Stimulated activated effector memory CD8-positive, alpha-beta T cell treated with anti-CD3 and anti-CD28 coated beads, Interleukin-12 subunit alpha, Interleukin-12 subunit beta, amount 100 ng/mL, for 72 hours (primary cell): ENCODE measurements at places on chromosomes 16 and 17.

DNA sequence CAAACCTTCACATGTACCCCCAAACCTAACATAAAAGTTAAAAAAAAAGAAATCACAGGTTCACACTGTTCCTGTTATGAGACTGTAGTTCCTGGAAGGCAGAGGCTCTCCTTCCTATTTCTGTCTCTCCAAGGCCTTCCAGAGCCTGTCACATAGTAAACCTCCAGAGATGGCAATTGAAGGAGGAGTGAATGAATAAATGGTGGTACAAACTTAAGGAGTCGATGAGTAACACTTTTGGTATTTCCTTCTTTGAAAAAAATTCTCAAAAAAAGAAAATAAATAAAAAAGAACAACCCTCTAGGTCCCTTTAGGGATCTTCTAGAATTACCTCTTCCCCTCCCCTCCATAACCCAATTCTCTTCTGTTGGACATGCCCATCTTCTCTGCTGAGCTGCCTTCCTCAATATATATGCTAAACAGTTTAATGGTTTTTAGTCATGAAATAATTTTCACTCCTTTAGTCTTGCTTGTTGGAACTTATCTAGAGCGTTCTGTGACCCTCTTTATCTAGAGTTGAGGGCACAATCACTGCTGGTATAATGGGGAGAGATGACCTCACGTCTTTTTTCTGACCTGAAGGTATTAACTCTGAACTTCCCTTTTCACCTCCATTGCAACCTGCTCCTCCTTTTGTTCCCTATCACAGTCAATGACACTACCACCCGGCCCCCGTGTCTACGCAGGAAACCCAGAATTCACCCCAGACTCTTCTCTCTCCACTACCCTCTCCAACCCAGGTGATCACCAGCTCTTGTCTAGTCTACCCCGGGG lies 1.7 kb upstream of the TAF15 start:
- DNase-seq: no peak

- no peak for DNase-seq
These were observed 31.3 kb downstream of the METRNL start for GRCh38 chr17:83110735-83111134.

GRCh38 chr16:4339909-4340308 lies 11.2 kb downstream of the PAM16 start:
- no peak for DNase-seq

- no peak for DNase-seq
These were observed 14.1 kb upstream of the NDEL1 start for GRCh38 chr17:8421571-8421970.

DNA sequence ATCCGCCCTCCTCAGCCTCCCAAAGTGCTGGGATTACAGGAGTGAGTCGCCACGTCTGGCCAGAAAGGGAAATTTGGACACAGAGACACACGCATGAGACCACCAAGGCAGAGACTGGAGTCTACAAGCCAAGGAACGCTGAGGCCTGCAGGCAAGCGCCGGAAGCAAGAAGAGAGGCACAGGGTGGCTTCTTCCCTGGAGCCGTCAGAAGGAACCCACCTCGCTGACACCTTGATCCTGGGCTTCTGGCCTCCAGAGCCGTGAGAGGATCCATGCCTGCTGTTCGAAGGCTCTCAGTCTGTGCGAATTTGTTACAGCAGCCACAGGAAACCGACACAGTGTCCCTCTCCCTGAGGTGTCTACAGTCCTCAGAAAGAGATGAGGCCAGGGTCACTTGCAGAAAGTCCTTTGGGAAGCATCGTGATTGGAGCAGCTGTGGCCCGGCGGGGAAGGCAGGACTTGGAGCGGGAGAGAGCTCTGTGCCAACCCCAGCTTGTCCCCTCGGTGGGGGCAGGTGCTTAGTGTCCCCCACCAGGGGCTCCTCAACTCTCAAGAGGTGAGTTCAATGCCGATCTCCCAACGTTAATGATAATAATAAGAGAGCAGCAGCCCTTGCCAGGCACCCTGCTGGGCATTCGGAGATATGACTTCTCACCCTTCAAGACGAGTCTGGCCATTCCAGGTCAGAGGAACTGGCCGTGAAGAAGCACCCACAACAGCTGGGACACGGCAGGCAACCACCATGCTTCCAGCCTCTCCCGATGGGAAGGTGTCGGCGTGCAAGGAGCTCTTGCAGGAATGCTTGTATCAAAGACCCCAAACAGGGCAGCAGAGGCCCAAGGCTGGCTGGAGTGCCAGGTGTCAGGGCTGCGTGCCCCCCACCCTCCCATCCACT lies 68.4 kb upstream of the TNRC6C start:
- DNase-seq: no peak

- DNase-seq: no peak
These were observed 15.5 kb downstream of the RMI2 start for GRCh38 chr16:11360641-11361373.

GRCh38 chr16:71229344-71229743 lies 1.2 kb downstream of the HYDIN start:
- no peak for DNase-seq

DNA sequence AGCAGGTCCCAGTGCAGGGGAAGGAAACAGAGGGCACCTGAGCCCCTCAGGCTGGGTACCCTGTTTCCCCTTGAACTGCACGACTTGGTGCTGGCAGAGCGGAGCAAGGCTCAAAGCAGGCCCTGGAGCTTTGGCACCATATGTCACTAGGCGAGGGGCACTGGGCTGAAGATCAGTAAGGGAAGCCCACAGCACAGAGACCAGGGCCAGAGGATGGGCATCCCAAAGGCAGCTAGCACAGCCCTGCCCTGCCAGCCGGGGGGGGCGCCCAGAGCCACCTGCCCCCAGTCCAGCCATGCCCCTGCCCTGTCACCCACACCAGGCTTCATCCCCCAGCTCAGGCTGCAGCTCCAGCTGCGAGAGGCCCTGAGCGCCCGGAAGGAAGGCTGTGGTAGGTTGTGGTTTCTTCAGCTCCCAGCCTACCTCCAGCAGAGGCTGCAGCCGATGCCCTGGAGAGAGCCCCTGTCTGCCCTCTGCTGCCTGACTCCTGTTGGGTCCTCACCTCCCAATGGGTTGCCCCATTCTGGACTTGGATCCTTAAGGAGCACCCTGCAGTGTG lies 10.9 kb downstream of the NHERF1 start:
- peak; percentile 73 for DNase-seq

DNA sequence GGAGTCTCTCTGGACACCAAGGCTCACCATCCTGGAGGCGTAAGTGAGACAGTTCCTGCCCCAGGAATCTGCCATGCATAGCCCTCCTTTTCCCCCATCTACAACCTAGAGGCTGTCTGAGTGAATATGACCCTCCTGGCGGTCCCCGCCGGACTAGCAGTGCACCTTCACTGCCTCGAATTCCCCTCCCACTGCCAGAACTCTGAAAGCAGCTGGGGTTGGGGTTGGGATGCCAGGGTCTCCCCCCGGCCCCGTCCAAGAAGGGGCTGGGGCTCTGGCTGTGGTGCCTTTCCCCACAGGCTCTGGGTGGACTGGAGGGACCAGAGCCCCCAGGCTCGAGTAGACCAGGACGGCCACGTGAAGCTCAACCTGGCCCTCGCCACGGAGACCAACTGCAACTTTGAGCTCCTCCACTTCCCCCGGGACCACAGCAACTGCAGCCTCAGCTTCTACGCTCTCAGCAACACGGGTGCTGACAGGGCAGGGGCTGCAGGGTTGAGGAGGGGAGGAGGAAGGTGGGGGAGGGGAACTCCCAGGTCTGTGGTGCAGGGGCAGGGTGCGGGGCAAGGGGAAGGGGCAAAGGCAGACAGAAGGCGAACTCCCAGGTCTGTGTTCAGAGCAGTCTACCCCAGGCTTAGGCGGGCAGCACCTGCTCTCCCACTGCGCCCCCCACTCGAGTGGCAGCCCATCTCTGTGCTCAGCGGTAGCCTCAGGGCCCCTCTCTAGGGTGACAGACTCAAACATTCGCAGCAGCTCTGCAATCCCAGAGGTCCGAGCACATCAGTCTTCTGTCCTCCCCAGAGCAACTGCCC lies 1.2 kb downstream of the ZACN start:
- no peak for DNase-seq

DNA sequence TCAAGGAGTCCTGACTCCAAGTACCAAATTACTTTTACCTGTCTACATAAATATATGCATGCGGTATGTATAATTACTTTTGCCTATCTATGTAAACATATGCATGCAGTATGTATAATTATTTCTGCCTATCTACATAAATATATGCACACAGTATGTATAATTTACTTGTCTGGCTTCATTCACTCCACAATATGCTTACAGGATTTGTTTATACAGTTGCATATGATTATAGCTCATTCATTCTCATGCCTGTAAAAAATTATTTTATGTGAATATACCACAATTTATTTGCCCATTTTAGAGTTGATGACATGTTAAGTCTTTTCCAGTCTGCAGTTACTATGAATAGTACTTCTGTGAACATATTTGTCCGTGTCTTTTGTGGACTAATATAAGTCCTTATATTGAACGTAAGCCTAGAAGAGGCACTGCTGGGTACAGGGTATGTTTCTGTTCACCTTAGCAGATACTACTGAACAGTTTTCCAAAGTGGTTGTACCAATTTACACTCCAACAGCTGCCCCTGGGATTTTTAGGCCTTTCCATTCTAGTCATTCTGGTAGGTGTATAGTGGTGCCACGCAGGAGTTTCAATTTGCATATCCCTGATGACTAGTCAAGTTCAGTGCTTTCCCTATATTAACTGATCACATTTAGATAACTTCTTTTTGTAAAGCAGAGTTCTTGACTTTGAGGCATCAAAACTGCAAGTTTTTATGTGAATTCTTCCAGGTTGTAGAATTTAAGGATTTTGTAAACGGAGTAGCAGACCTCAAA lies 47.0 kb downstream of the MARVELD3 start:
- DNase-seq: no peak
